Stimulated activated CD8-positive, alpha-beta memory T cell treated with anti-CD3 and anti-CD28 coated beads, Interleukin-4, amount 100 ng/mL, for 48 hours (primary cell): ENCODE measurements at places on chromosomes 11 and 22.
A peak's percentile ranks its signal among the peaks of the same experiment; 100 is the strongest.

DNA sequence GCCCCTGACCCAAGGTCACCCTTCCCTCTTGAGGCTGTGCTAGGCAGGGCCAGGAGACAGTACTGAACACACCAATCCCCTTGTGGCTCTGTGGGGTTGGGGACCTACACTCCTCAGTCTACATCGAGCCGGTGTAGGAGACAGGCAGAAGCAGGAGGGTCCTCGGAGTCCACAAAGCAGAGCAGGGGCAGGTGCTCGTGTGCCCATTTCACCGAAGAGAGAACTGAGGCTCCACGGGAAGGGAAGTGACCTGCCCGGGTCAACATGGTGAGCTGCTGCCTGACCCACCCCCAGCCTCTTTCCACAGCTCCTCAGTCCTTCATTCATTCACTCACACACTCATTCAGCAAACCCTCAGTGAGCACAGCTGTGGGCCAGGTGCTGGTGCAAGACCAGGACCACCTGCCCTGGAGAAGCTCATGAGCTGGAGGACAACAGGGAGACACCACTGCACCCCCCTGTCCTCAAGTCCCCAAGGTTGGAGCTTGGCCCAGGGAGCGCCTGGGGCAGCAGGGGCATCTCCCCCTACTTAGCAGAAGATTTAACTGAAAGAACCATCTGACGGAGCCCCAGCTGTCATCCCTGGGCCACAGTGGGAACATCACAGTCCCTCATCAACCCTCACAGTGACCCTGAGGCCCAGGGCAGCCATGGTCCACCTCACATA lies 127.3 kb downstream of the MED15 start:
- no peak for DNase-seq

GRCh38 chr11:56659755-56660154 lies 3.7 kb upstream of the OR5AR1 start:
- no peak for DNase-seq

GRCh38 chr11:35065566-35065965 lies 73.4 kb upstream of the CD44 start:
- DNase-seq, result no peak

DNA sequence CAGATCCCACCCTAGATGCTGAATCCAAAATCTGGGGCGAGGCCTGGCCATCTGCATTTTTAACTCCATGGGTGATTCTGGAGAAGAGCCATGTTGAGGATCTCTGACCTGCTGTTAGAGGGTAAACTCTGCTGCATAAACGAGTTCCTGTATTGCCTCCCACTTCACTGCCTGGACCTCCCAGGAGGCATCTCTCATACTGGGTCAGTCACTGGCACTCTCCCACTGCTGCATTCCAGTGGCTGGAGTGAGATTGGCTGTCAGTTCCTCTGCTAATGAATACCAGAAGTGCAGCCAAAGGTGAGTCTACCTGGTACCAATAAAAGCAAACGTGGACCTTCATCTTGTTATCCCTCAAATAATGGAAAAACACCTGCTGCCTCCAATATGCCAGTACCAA lies 10.3 kb downstream of the POLDIP3 start:
- no peak for DNase-seq

DNA sequence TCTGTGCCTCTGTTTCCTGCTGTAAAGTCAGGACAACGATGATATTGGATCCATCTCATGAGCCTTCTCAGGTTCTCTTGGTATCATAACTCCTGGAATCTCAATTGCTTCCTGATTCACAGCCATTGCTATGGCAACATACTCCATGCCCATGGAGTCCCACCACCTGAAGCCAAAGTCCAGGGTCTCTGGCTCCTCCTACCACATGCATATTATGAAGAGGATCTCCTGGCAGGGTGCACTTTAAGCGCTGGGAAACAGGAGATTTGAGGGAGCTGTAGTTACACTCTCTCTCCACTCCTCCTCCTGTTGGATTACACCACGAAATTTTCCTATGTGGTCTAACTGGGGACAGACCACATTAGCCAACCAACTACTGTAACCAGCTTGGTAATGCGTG lies 130.9 kb upstream of the SEZ6L start:
- no peak for DNase-seq

- no peak for DNase-seq
Measured at GRCh38 chr11:9765320-9766101, 101.6 kb downstream of the SWAP70 start.

DNA sequence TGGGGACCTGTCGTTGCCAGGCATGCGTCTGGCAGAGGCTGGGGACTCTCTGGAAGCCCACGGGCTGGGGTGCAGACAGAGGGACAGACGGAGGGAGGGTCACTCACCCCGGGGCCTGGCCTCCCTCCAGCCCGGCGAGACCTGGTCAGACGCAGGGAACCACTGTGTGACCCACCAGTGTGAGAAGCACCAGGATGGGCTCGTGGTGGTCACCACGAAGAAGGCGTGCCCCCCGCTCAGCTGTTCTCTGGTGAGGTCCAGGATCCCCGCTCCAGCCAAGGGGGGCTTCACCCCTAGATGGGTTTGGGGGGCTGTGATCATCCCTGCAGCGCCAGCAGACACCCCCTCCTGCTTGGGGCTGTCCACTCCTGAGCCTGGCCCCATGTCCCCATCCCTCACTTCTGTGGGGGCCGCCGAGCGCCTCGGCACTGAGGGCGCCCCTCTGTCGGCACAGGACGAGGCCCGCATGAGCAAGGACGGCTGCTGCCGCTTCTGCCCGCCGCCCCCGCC lies 23.6 kb upstream of the MUC5B start:
- DNase-seq, result no peak

DNA sequence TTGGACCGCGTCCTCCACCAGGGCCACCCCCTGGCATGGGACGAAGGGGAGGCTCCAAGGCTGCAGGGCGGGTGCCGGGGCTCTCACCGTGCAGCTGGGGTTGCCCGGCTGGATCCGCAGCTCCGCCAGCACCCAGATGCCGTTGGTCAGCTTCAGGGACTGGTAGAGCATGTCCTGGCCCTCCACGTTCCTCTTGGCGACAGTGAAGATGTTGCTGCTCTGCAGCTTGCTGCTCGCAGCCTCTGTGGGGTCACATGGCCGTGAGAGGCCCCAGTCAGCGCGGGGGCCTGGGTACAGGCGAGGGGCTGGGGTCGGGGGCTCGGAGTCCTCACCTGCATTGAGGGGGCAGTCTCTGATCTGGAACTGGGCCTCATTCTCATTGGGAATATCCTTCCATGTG lies 14.8 kb upstream of the RASL10A start:
- no peak for DNase-seq

- no peak for DNase-seq
Measured at GRCh38 chr11:71396548-71397123, 51.6 kb downstream of the DHCR7 start.

- peak; percentile 46 for DNase-seq
Measured at GRCh38 chr11:34245041-34245440, 112.8 kb downstream of the ABTB2 start.

DNA sequence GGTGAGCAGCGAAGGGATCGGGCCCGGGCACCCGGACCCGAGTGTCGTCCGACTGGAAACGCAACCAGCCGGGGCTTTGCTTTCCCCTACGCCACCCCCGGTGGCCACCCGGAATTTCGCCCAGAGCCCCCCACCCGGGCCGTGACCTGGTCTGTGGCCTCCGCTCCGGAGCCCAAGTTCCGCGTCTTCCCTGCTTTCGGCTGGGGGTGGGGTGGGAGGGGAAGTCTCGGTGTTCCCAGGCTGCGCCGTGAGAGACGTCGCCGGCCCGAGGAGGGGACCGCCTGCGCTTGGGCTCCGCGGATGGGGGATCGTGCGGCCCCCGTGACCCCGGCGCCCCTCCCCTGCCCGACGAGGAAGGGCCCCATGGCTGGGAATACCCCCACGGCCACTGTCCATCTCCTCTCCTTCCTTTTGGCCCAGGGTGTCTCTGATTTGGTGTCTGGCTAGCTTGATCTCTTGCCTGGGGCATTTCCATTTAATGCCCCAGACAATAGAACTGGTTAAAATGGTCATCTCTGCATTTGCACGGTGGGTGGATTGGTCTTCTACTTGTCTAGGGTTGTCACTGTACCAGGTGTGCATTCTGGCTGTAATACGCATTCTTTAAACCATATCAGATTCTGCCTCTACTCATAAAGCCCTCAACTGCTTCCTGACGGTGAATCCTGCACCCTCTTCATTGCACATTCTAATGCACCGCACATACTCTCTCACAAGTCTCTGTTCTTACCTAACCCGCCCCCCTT lies 789 bp downstream of the SIK2 start:
- no peak for DNase-seq

GRCh38 chr22:27474711-27475547 lies 326.6 kb downstream of the MN1 start:
- DNase-seq, result no peak

- no peak for DNase-seq
Measured at GRCh38 chr11:61297746-61298145, 2.6 kb upstream of the VWCE start.

- DNase-seq, result no peak
Measured at GRCh38 chr11:28922386-28922981, 814.3 kb downstream of the METTL15 start.

DNA sequence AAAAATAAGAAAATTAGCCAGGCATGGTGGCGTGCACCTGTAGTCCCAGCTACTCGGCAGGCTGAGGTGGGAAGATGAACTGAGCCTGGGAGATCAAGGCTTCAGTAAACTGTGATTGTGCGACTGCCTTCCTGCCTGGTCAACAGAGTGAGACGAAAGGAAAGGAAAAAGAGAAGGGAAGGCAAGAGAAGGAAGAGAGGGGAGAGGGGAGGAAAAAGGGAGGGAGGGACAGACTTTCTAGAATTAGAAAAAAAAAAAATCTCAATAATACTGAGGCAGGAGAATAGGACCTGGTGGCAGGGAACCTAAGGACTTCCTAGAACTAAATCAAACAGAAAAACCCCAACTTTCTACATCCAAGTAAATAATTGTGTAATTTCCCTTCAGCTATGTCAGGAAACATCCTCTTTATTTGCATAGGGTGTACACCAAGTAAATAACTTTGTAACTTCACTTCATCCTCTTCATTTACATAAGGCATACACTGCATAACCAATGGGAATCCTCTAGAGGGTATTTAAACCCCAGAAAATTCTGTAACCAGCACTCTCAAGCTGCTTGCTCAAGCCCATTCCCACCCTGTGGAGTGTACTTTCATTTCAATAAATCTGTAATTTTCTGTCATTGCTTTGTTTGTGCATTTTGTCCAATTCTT lies 8.7 kb downstream of the SBF2 start:
- no peak for DNase-seq

- no peak for DNase-seq
Measured at GRCh38 chr22:25483931-25484330, 80.5 kb upstream of the GRK3 start.

- DNase-seq, result no peak
Measured at GRCh38 chr11:10751581-10751940, 515 bp downstream of the CTR9 start.

- DNase-seq, result peak; percentile 86
Measured at GRCh38 chr22:20117633-20118299, 740 bp upstream of the TRMT2A start.

DNA sequence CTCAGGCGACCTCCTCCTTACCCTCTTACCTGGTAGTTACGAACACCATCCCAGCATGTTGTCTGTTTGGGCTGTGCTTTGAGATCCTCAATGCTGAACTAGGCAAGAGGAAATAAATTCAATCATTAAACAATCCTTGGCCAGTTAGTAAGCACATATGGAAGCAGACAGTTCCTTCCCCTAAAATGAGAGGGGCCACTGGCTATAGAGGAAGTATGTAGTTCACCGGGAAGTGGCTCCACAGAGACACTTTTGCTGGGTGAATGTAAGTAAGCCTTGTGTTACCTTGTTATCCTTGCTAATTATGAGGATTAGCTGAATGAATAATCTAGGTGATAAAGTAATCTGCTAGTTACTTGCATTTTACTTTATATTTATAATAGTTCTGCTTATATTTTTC lies 2.9 kb downstream of the THYN1 start:
- no peak for DNase-seq

- DNase-seq, result no peak
Measured at GRCh38 chr11:33948494-33948893, 56.6 kb upstream of the LMO2 start.

DNA sequence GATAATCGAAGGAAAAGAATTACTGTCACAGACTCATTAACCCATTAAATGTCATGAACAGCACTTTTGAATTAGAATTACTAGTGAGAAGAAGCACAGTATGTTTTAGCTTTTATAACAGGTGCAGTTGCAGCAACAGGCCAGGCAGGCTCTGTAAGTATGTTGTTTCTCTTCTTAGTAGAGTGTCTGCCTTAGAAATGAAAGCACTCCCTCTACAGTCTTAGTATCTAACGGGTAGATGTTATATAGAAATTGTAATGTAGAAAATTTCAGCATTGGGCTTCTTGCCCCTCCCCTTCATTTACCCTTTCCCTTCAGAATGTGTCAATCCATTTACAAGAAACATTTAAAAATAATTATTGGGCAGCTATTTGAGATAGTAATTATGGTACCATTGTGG lies 87.4 kb downstream of the HIPK3 start:
- no peak for DNase-seq

DNA sequence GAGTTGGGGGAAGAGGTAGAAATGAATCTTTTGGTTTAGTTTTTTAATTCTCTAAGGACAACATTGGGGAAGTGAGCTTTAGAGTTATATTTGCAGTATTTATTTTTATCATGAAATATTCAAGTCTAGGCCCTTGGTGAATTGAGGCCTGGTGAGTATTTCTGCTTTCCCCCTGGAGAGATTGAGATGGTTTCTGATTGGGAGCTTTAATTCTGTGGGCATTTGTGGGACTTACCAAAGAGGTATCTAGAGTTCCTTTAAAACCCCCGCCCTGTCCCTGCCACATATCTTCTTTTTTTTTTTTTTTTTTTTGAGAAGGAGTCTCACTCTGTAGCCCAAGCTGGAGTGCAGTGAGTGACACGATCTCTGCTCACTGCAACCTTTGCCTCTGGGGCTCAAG lies 9.6 kb downstream of the ACO2 start:
- no peak for DNase-seq

- DNase-seq, result no peak
Measured at GRCh38 chr11:103920449-103920848, 116.0 kb upstream of the DDI1 start.

DNA sequence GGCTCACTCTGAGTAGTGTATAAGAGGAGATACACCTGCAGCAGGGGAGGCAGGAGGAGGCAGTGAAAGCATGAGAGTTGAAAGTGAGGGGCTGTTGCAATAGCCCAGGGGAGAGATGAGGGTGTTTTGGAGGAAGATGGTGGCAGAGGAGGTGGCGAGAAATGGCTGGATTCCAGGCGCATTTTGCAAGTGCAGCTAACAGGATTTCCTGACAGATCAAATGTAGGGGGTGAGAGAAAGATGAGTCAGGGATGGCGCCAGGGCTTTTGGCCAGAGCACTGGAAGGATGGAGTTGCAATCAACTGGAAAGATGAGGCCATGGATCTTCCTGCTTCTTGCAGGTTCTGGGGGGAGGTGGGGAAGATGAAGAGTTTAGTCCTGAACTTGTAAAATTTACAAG lies 16.8 kb upstream of the TSPAN18 start:
- DNase-seq, result no peak

DNA sequence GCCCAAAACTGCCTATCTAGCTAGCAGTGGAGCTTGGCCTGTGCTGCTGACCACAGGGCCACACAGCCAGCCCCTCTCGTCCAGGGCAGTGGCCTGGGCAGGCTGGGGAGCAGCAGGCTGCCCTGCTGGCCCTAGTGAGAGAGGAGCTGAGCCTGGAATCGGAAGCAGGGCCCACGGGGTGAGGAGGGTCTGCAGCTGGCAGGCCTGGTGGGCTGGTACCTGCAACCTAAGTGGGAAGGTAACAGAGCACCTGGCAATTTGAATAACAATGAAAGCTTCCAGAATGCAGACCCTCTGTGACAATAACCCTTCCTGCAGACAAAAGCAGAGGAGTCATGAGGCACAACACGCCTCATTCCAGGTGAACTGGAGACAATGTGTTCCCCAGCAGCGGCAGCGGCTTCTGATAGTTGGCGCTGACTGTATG lies 31.8 kb upstream of the RFPL3 start:
- DNase-seq, result no peak

GRCh38 chr11:101577461-101577860 lies 6.3 kb downstream of the TRPC6 start:
- no peak for DNase-seq
